ENCODE measurements at places on chromosomes 13 and 19.
A peak's percentile ranks its signal among the peaks of the same experiment; 100 is the strongest.

- DNase-seq, result no peak
These were observed 67.6 kb downstream of the UBL3 start for GRCh38 chr13:29782798-29783197.

GRCh38 chr13:112771877-112772538, 82.2 kb downstream of the ATP11A start:
- DNase-seq, result no peak

- DNase-seq, result no peak
These were observed 41.6 kb downstream of the PAN3 start for GRCh38 chr13:28179974-28180373.

DNA sequence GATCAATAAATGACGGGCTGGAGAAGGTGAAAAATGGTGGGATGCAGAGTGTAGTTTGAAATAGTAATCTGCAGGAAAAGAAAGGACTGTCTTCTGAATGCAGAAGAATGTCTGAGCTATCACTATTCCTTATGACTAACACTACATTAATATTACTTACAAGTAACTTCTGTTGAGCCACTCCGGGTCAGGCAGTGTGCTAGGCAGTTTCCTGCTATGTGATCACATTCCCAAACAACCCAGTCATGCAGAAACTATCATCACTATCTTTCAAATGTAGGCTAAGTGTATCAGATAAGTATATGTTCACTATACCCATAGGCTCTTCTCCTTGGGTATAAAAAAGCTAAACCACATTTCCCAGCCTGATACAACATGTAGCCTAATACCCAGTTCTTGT, 6.6 kb downstream of the ZNF599 start:
- DNase-seq, result no peak

- DNase-seq, result no peak
These were observed 6.1 kb upstream of the LMNB2 start for GRCh38 chr19:2462635-2463421.

- DNase-seq, result no peak
These were observed 37.8 kb upstream of the TFDP1 start for GRCh38 chr13:113546571-113547237.

DNA sequence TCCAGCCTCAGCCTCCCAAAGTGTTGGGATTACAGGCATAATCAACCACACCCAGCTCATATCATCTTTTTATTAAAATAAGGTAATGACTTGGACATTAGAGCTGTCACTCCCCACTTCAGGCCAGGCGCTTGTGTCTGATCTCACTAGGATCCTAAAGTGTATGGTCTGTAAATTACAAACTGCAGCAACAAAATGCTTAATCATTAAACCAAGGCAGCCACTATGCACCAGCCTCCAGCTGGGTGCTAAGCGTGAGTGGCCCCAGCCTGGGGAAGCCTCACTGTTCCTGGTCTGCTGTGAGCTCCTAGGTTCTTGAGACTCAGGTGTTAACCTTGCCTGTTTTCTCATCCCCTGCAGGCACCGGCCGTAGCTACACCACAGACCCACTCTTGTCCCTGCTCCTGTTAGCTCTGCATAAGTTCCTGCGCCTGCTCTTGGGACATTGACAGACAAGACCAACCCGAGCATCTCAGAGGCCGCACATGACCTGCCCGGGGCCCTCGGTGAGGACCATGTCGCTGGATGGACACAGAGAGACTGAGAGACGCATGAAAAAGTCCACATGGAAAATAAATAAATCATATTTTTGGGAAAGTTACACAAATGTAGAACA, 37.8 kb downstream of the VSTM2B start:
- no peak for DNase-seq

DNA sequence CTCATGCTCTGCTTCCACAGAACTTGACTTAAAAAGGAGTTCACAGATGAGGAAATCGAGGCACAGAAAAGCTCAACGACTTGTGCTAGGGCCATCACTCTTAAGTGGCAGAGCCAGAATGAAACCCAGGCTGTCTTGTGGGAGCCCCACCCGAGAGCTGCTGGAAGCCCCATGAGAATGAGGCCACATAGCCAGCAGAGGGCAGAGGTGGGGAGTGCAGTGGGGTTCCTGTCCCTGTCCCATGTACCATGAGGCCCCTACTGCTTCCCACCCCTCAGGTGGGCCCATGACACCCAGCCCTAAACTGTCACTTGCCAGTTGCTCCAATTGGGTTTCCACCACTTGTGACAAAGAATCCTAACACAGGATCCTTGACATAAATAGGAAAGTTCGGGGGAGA, 175.9 kb downstream of the IRS2 start:
- no peak for DNase-seq

GRCh38 chr13:30776661-30777060, 41.3 kb downstream of the ALOX5AP start:
- DNase-seq, result no peak

DNA sequence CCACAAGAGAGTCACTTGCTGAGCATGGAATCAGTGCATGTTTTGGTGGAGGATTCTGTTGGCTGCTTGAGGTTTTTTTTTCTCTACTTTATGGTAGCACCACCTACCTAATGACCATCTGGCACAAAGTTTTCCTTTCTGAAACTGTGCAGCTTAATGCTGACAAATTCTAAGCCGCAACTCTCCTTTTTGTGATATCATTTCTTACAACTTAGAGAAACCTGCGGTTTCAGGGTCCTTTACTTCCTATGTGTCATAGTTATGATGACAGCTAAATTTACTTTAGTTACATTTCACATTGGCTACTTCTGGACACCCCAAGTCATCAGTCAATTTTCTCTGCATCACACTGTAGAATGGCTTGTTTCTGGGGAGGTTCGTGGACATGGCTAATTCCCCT, 115.4 kb upstream of the TMTC4 start:
- no peak for DNase-seq

- DNase-seq, result no peak
These were observed 133.8 kb downstream of the MRPL57 start for GRCh38 chr13:21310220-21310619.

GRCh38 chr19:37790244-37790925, 11.0 kb upstream of the ZNF573 start:
- no peak for DNase-seq

GRCh38 chr13:99151516-99151915, 49.1 kb upstream of the UBAC2 start:
- peak; percentile 26 for DNase-seq

DNA sequence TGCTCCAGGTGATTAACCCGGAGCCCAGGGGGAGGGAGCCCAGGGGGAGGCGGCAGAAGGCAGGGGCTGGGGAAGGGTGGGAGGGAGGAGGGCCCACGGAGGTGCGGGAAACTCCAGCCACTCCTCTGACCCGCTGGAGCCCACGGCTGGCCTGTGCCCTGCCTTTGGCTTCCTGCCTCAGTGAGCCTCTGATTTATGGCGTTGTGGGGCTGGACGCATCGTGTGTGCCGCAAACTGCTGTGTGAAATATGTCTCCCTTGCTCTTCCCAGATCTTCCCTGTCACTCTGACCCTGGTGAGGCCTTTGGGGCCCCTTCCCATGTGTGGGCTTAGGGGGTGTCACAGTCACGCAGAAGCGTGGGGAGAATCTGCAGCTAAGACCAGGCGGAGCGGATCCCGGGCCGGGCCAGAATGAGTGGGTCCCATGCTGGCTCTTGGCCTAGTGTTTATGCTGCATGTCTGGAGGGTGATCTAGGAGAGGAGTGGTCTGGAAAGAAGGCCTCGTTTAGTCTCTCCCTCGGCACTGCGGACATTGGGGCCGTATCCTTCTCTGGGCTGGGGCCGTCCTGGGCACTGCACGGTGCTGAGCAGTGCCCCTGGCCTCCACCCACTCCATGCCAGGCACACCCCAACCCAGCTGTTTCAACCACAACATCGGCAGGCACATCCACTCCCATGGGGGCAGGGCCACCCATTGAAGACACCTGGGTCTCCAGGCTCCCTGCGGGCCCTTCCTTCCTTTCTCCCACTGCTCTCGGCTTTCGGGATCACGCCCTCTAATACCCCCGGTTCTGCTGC, 123.0 kb downstream of the KDM4B start:
- DNase-seq, result no peak

GRCh38 chr13:108940121-108940520, 310.7 kb downstream of the MYO16 start:
- DNase-seq, result no peak

DNA sequence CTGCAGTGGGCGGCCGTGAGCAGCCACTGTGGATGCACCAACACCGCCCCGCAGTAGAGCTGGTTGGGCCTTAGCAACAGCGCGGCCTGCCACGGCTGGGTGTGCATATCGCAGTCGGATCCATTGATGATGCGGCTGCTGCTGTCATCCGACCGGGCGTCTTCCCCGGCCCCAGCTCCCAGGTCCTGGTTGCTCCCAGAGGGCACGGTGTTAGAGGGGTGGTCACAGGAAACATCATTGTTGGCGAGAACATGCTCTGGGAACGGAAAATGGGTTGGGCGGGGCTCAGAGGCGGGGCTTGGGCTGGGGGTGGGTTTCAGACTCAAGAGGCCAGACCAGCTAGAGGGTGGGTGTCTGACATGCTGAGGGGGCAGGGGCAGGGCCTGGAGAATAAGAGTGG, 3.0 kb downstream of the KLK5 start:
- no peak for DNase-seq

DNA sequence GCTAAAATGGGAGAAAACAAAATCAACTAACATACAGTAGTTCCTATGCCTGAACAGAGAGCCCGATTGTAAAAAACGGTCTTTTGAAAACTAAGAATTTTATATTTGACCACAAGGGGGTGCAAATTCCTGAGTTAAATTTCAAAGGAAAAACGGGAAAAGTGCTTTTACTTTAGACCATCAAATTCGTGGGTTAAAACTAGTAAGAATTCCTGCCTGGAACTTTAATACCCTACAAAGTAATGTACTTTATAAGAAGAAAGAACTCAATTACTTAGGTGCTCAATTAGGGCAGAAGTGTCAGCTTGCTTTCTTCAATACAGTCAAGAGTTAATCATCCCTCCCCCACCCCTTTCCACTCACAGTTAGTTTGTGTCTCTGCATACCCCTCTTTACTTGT, 69.8 kb downstream of the KCNRG start:
- DNase-seq, result no peak

DNA sequence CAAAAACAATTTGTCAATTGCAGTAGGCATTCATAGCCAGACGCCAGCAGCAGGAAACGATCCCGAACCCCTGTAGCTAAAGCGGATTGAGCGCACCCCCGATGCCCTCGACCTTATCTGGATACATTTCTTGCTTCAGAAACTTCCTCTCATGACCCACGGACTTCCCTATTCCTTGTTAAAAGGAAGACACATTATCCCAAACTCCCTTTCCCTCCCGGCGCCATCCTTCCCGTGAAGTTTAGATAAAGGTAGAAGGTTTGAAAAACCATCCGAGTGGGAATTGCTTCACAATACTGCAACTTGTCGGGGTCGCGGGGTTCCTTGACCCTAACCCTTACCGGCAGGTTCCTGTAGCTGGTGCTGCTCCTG, 977 bp downstream of the PCDH20 start:
- no peak for DNase-seq

DNA sequence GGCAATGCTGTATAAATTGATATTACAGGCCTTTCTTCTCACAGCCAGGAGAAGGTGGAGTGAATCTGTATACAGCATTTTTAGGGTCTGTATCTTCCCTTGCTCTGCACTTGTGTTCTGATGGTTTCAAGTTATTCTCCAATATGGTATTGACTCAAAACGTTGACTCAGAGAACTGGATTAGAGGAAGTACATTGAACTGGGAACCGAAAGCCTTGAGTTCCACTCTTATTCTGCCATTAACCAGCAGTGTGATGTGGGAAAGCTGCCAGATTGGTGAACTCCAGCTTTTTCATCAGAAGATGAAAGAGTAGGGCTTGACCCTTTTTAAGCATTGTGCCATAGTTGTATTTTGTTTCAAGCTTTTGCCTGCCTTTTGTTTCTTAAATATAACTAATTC, 167.7 kb downstream of the SPRY2 start:
- DNase-seq, result no peak

- no peak for DNase-seq
These were observed 504.4 kb downstream of the FGF9 start for GRCh38 chr13:22175241-22175640.

- no peak for DNase-seq
These were observed 350.0 kb downstream of the DACH1 start for GRCh38 chr13:71517004-71517403.

DNA sequence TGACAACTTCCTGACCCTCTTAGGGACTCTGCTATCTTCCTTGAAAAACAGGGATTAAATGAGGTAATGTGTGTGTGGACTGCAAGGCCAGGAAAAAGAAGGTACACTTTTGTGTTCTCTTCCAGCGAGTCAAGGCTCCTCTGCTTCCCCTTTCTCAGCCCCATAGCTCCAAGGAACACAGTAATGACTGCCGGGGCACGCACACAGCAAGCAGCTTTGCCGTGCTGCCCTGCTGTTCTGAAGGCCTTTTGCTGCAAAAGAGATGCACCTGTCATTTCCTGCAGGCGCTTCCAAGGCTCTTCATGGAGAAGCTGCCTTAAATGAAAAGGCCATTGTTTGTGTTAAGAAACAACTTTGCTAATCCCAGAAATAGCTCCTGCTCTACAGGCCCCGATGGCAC, 84.6 kb downstream of the CYSLTR2 start:
- no peak for DNase-seq

DNA sequence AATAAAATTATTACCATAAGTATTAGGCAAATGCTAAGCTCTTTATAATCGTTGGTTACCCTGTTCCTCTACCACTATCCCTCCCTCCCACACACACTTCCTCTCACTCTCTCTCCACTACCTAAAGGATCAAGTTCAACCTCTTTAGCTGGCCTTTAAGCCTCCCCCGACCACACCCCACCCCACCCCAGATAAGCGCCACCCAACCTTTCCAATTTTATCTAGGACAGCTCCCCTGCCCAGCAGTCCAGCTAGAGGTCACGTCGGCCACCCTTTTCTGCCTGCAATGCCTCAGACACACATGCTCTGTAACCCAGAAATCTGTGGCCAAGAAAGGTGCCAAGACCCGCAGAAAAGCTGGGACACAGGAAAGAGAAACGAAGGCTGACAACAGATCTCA, 1.1 kb downstream of the LYPD4 start:
- no peak for DNase-seq

DNA sequence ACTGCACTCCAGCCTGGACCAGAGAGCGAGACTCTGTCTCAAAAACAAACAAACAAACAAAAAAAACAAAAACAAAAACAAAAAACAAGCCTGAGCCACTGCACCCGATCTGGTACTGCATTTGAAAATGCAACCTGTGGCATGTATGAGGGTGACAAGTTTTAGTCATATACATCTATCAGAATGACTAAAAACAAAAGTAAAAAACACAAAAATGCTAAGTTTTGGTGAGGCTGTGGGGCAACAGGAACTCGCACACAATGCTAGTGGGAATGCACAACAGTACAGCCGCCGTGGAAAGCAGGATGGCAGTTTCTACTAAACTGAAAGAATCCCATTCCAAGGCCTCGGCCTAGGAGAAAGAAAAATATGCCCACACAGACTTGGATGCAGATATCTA, 7.8 kb downstream of the EBPL start:
- DNase-seq, result peak; percentile 50

GRCh38 chr13:28671126-28671792, 12.3 kb downstream of the POMP start:
- DNase-seq, result no peak

GRCh38 chr13:99276706-99277105, 18.5 kb upstream of the GPR18 start:
- no peak for DNase-seq
